ENCODE measurements at places on chromosomes 3 and 15.

DNA sequence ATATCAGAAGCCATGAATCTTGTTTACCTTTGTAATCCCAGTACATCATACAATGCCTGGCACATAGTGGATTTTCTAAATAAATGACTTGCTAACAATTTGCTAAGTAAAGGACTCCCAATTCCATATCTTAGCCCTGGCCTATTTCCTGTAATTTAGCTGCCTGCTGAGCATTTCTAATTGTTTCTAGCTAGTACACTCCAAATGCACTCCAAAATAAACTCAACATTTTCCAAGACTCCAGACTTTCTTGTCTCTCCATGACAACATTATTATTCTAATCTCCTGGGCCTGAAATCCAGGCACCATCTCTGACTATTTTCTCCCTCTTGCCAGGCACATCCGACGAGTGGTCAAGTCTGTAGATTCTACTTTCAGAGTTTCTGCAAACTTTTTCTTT lies 773.5 kb downstream of the SQOR start:
- no peak for DNase-seq

DNA sequence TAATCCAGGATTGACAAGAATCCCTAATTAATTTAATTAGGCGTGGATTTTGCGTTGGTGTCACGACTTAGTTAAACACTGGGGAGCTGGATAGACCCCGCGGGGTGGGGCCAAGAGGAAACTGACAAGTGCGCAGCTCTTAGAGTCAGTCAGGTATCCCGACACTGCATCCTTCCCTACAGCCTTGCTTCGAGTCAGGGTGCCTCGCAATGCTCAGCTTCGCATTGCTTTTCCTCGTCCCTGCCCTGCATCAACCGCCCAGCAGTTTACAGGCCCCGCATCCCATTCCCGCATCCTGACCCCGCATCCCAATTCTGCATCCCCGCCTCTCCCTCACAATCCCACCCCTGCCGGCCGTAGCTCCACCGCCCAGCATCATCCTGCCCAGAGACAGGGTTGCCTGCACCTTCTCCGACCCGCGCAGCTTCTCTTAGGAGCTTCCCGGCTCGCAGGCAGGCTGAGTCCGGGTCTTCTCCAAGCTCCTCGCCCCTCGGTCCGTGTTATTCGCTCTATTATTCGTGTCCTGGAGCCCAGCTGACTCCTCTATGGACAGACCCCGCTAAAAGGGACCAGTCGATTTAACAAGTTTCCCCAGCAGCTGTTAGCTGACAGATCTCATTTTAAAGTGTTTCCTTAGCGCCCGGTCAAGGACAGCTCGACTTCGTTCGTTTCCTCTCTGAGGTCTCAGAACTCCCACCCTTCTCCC lies 699 bp upstream of the SHOX2 start:
- DNase-seq = no peak

DNA sequence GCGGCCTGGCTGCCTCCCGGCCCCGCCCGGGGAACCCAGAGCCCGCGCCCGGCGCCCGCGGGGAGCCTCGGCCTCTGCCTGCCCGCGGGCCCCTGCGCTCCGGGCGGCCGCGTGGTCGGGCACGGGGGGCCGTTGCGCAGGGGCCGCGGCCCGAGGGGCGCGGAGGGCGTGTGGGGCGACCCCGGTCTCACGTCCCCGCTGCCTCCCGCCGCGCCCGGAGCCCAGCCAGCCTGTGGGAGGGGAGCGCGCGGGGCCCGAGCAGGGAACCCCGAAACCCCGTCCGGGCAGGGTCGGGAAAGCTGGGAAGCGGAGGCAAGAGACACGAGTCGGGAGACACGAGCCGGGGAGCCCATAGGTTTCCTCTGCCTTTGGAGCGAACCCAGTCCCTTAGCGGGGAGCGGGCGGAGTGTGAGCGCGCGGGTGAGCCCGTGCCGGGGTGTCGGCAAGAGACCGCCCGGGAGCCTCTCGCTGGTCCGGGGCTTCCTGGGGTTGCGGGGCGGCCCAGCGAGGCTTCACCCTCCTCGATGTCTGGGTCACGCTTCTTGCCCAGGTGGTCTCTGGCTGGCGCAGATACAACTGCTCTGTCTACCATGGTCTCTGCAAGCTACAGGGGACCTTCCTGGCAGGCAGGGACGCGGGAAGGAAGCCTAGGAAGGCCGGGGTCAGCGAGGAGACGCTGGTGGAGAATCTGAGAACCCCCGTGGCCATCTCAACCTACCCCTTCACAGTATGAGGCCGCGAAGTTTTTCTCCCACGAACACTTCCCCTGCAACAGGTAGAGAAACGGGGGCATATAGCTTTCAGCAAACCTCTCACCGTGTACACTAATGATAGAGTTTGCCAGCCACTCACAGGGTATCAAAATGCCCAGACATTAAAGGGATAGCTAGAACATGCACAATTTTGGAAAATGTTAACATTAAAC lies 586 bp downstream of the LRRK1 start:
- DNase-seq = no peak

GRCh38 chr15:81133782-81134461 lies at the start of gene CFAP161:
TSS of gene CFAP161 (plus strand) at chr15:81134270. CDS start at chr15:81134330, 60 bp downstream.
- DNase-seq = peak; percentile 4

- no peak for DNase-seq
These were observed 152.4 kb downstream of the RORA start for GRCh38 chr15:61076598-61077170.

DNA sequence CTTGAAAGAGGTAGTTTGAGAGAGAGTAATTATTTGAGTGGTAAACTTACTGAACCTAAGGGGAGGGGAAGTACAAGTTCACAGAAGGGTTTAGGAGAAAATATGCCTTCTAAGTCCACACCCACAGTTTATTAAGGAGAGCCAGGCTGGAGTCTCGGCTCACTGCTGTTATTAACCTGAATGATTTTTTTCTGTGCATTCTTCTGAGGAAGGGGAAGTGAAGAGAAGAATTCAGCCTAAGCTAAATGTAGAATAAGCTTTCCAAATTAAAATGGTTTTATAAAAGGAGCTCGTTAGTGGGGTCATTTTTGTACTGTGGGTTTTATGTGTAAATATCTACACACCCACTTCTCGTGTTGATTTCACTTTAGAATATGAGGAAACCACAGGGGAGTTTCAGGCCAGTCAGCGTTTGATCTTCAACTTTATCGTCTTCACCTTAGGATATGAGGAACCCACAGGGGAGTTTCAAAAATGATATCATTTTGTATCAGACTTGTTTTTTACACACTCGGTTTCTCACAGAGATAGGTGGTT lies 1.5 kb downstream of the WHAMM start:
- peak; percentile 74 for DNase-seq

GRCh38 chr3:47096959-47097358 lies 67.0 kb downstream of the SETD2 start:
- DNase-seq = no peak
